NCI-H1436 (cell line): ENCODE measurements at places on chromosomes 1 and 21.

- peak; percentile 12 for DNase-seq
Measured at GRCh38 chr21:41425954-41426675, at the start of gene MX1. Gene MX1, plus strand, starts transcription at chr21:41426239. Its CDS starts 5,832 bp downstream, at chr21:41432071.

DNA sequence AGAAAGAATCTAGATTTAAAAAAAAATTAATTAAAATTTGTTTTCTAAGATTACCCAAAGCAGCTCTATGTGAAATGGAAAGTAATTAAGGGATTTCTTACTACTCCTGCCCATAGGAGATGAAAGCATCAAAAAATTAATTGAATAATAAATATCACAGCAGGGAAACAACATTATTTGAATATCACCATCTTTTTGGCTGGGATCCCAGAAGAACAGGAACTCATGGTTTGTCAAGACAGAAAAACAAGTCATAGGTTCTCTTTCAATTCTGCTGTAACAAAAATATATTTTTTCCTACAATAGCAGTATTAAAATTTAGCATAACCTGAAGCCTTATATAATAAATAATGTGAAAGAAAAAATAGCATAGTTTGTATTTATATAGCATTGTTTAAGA, 1713.4 kb downstream of the NCAM2 start:
- DNase-seq = no peak

GRCh38 chr21:16514316-16514715, 784.5 kb downstream of the USP25 start:
- DNase-seq = no peak

DNA sequence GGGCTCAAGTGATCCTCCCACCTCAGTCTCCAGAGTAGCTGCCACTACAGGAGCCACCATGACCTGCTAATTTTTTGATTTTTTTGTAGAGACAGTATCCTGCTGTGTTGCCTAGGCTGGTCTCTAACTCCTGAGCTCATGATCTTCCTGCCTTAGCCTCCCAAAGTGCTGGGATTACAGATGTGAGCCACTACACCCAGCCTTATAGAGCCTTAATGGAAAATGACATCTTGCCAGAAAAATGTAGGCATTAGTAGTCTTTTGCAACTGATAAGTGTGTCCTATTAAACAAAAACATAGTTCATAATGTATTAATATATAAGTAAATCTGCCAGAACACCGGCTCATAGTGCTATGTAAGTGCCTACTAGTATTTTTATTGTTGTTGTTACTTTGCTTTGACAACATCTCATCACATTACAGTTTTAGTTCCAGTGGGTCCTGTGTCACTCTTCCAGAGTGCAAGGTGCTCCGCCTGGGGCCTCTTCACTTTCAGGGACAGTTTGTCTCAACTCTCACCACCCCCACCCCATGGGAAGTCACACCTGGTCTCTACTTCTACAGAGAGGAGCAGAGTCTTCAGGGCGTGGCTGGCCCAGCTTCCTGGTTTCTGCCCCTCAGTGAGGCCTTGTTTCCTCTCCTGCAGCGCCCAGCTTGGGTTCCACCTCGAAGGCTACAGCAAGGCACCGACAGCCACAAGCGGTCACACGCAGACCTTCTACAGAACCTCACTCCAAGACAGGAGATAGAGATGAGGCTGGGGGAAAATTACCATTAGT, 30.1 kb downstream of the RHOU start:
- no peak for DNase-seq

GRCh38 chr1:66617362-66618184, 83.6 kb downstream of the SGIP1 start:
- DNase-seq = no peak

DNA sequence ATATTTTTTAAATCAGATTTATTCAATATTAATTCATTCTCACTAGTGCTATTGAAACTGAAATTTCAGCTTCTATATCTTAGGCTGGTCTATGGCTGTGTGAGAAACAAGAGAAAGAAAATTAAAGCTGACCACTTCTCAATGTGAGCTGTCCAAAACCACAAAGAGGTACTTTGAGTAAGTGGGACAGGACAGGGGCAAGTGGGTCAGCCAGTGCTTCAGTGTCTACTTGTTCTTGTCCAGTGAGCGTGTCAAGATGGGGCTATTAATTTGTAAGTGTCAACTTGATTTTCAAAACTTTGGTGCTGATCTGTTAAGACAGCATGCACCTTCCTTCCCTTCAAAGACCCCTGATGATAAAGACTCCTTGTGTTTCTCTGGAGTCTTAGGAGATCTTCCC, 533.9 kb downstream of the PLPP3 start:
- DNase-seq = no peak

- no peak for DNase-seq
Measured at GRCh38 chr1:210607361-210607760, 278.7 kb downstream of the HHAT start.

DNA sequence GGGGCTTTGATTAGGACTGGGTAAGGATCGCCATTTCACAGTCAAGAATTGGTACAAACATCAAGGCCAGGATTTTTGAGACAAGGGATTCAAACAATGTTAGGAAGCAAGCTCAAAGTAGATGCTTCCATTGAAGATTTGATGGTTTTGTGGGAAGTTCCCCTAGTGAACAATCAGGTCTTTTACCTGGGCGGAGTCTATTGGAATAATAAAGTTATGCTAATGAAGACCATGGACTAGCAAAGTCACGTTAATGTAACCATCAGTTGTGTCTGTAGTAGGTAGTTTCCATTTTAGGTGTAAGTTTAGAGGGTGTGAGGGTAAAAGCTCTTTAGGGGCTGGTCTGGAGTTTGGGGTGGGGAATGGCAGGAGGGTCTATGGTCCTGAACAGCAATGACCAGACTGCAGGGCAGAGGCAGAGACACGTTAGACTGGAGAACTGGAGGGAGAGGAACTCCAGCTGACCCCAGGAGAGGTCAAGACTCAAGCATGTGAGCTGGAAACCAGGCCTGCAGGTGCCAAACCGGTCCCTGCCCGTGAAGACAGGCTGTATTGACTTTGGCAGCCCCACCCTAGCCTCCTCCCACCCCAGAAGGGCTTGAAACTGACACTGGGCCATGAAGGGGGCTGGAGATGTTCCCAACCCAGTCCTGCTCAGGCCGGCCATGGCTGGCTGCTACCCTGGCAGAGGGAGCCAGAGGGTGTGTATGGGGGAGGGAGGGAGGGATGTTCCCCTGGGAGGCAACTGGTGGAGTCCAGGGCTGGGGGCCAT, 36.0 kb upstream of the GPR37L1 start:
- DNase-seq = peak; percentile 32

- no peak for DNase-seq
Measured at GRCh38 chr1:41672173-41672572, 187.7 kb upstream of the EDN2 start.

GRCh38 chr1:13546791-13547190, 33.0 kb upstream of the LRRC38 start:
- DNase-seq = no peak

DNA sequence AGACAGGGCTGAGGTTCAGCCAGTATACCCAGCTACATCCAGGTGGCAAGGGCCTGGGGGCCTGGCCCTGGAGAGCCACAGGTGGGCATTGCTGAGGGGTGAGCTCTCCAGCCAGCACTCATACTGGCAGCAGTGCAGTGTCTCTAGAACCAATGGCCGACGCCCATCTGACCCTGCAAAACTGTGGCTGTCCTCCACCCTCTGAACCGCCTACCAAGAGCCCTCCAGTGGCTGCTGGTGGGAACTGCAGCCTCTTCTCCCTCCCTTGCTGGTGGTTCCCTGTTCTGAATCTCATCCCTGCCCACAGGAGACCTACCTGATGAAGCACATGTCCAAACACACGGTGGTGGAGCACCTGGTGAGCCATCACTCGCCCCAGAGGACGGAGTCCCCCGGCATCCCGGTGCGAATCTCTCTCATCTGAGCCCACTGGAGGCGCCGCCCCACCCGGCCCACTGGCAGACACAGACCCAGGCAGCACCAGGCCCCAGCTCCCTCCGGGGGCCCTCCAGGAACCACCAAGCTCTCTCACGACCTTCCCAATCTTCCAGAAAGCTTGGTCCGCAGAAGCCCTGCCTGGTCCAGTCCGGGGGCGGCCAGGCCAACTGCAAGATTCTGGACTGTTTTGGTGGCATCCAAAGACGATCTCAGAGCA, 22.1 kb downstream of the A3GALT2 start:
- DNase-seq = peak; percentile 41

DNA sequence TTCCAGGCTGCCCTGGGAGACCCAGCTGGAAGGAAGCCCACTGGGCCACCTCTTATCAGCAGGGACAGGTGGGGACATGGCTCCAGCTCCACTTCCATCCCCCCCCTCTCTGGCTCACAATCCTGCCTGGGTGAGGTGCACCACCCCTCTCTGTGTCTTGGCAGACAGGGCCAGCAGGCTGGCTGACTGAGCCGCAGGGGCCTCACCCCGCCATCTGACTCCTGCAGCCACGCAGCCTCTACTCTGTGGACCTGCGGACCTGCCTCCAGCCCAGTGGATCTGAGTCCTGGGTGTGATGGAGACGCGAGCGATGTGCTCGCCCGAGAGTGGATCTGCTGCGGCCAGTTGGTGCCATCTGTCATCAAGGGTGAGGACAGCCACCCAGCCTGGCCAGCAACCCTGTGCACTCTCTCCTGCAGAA, 30.1 kb downstream of the RCC2 start:
- DNase-seq = no peak

DNA sequence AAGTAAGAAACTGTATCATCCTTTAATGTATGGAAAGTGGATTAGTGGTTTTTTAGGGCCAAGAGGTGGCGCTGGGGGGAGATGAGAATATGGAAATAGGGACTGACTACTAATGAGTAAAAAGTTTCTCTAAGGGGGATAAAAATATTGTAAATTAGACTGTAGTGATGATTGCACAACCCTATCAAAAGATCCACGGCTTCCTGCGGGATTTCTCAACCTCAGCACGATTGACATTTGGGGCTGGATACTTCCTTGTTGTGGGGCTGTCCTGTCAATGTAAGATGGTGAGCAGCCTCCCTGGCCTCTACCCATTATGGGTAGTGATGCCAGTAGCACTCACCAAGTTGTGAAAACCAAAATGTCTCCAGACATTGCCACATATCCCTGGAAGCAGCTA, 36.0 kb upstream of the PRDM2 start:
- no peak for DNase-seq

DNA sequence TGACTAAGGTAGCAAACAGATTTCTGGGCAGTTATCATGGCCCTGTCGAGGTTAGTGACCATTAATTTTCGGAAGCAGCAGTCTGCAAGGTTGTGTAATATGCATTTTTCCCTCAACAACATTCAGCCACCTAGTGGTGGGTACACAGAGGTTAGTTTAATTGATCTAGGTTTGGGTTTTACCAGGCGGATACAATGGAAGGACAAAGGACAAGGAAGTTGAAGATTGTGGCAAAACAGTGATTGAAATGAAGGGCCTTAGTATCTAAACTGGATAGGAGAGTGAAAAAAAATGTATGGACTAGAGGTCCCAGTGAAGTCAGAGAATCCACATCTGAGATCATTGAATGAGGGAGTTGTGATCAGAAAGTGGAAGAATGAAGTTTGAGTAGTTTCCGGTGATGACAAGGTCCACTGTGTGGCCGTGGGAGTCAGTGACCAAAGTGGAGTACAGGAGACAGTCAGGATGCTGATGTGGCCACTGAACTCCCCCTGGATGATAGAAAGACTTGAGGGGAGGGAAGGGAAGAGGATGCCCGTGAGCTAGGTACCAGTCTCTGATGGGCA, 2.8 kb downstream of the ARMH1 start:
- DNase-seq = no peak

- DNase-seq = no peak
Measured at GRCh38 chr1:107140703-107141490, at the start of gene NTNG1. Gene NTNG1, plus strand, starts transcription at chr1:107141039.

DNA sequence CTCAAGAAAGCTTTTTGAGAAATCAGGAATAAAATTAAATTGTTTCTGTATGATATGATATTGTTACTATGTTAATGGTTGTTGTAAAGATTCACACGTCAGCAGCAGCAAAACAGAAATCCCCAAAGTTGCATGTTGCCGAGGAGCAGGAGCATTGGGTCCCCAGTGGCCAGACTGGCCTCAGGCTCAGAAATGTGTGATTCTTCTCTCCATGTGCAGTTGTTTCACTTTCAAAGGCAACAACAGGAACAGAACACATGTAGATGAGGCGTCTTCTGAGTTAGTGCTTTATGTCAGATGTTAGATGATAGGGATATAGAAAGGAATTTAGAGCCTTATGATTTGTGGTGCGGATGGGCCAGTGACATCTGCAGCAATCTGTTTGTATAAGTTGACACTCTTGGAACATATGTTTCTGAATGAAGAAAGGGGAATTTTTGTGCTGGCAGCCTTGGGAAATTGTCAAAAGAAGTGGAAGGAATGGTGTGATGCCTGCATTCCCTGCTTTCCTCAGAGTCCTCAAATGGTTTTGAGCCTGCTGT, 2.1 kb upstream of the TTLL7 start:
- no peak for DNase-seq

GRCh38 chr1:203871114-203871880, 9.9 kb downstream of the SNRPE start:
- peak; percentile 56 for DNase-seq

DNA sequence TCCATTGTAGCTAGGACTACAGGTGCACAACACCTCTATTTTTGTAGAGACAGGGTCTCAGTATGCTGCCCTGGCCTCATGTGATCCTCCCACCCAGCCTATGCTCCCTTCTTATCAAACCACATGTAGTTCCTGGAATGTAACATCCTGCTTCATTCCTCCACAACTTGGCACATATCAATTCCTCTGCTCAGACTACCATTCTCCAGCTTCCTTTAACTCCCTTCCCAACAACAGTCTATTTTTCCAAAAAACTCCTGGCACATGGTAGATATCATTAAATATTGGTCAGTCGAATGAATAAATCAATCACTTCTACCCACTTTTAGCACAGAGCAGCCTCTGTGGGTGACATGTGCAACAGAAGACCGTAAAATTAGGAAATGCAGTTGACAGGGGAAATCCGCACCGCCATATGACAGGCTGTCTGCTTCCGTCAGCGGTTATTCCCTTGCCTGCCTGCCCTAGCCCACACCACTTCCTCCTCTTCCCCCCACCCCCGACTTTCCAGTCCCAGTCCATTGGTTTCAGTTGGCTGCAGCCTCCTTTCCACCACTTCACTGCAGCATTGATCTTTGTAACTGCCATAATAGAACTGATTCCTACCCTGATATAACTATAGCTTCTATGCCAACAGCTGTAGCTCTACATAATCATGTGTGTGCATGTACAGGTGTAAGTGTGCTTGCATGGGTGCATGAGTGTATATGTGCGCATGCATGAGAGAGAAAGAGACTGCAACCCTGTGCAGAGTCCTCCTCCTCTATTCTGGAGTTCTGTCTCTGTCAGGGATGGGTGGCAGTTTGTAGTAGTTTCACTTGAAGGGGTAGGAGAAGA, 6.8 kb upstream of the AKR1A1 start:
- DNase-seq = no peak

GRCh38 chr1:212860713-212861581, 2.9 kb downstream of the FLVCR1 start:
- no peak for DNase-seq

DNA sequence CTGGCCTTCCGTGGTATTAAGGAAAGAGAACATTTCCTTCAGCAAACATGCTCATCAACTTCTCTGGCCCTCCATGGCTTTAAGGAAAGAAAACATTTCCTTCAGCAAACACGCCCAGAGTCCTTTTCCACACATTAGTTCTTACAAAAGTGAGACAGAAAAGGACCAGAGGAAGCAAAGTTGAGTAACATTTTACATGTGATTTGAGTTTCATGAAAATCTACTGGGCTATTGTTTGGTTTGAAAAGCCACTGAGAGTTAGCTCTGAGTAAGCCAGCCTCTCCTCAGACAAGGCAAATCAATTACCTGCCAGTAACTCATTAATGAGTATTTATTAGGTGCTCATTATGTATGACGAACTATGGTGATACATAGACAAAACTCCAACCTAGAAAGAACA, 78.0 kb downstream of the NID1 start:
- DNase-seq = no peak
